ENCODE measurements at places on chromosomes 3 and 15.

DNA sequence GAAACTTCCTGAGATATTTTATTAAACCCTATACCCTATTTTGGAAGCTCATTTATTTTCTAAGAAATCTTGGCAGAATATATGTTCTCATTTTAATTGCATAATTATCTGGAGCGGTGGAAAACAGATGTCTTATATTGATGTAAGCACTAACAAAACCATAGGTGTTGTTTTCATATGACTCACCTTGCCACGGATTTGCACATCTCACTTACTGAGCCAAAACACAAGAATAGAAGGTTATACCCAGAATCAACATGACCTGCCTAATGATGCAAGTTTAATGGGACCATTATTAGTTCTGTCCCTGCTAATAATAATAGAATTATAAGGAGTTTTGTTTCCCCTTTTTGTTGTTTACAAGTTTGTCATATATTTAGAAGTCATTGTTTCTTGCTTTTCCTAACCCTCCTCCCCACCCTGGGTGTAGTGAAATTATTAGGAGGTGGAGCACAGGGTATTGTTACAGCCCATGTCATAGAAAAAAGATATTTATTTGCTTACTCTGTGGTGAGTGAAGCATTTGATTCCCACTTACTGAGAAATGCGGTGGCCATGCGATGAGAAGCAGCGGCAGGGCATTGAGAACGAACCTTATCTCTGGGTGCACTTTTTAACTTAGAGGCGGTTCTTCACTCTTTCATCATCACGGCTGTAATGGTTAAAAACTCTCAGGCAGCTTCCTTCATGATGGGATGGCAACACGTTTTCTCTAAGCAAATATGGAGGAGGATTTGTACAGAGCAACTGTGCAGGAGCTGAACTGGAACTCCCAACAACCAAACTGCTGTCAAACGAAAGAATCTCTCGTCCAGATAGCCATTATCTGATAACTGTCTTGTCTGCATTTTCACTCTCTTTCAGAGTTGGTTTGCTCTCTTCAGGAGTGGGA, 521 bp downstream of the IL5RA start:
- no peak for DNase-seq

GRCh38 chr3:170052398-170052797, 14.6 kb downstream of the GPR160 start:
- DNase-seq: no peak

- DNase-seq: no peak
Observed at GRCh38 chr15:41790756-41791546, 16.7 kb downstream of the MAPKBP1 start.

- no peak for DNase-seq
Observed at GRCh38 chr15:92614791-92615785, 40.5 kb downstream of the FAM174B start.

DNA sequence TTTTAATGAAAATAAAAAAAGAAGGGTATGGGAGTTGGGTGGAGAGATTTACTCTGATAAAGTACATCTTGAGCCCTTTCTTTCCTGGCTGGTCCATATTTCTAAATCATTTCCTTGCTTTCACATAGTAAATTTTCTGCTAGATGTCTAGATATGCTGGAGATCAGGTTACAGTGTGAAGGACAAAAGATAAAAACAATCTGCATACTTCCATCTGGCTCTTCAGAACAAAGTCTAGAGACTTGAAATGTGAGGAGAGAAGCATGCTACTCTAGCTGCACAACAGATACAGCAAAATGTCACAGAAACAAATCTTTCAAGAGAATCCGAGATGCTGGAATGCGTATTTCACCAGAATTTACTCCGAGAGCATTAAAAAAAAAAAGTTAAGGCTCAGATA, 42.2 kb downstream of the FOXP1 start:
- DNase-seq: no peak
